Astrocyte (in vitro differentiated cells and primary cell): ENCODE measurements at places on chromosomes 11 and 22. TPM values are rescaled to one million over a fixed set of nuclear protein-coding genes. Genes with fewer than 3 reads are reported as not detected.
A peak's percentile ranks its signal among the peaks of the same experiment; 100 is the strongest.

DNA sequence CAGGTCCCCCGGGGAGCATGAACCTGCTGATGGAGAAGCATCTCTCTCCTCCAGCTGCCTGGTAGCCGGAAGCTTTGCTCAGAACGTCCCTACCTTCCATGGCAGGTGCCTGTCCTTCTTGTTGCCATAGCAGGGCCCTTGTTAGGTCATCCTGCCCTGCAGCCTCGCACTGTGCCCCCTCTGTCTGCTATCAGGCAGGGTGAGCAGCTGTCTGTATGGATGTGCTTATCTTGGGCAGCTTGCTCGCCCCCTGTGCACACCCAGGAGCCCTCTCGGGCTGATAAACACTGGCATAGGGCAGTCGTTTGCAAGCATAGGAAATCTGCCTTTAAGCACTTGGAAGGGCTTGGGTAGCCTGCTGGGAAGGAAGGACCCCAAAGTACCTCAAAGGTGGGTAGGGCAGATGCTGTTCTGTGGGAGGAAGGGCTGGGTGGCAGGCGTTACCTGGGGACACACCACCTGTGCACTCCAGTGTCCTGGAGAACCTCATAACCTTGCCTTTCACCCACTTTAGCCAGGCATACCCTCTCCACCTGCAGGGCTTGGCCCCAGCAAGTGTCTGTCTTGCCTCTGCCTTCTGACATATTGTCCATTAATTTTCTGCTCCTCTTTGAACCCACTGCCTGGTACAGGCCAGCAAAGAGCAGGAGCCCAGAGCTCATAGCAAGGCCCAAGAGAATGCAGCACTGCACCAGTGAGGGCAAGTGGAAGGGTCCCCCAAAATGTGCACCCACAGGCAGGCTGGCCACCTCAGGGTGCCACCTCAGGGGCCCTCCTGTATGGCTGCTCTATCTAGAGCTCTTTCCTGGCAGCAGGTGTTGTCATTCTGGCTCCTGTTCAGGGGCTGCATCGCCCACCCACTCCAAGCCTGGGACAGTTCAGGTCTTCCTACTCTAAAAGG, 8.0 kb upstream of the COMT start:
- DNase-seq = no peak

The CEND1 gene
- total RNA-seq = 0.59 and 0.62 TPM in 2 replicates

- peak; percentile 88 for DNase-seq
Measured at GRCh38 chr22:46079861-46080821, 70.2 kb upstream of the PPARA start.

The MS4A4A gene
- 0.32 TPM in 1 of 2 replicates, not detected in the other for total RNA-seq

GRCh38 chr11:86069408-86070101, 671 bp upstream of the PICALM start:
- DNase-seq = peak; percentile 99

The ABCG4 gene
- total RNA-seq = 0.55 and 1.5 TPM in 2 replicates

The EFEMP2 gene
- 97.3 and 119 TPM in 2 replicates for total RNA-seq

The OR51B5 gene
- not detected in 2 replicates for total RNA-seq

DNA sequence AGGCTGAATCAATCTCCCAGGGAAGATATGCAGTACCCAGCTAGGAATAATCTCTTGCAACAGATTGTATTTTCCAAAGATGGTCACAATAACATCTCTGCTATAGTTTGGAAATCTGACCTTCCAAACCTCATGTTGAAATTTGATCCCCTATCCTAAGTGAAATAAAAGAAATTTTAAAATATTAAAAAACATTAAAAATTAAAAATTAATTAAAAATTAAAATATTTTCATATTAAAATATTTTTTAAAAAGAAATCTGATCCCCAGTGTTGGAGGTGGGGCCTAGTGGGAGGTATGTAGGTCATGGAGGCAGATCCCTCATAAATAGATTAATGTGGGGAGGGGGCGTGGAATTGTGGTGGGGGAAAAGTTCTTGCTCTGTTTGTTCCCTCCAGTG, 79.7 kb downstream of the FAM168A start:
- DNase-seq = no peak

DNA sequence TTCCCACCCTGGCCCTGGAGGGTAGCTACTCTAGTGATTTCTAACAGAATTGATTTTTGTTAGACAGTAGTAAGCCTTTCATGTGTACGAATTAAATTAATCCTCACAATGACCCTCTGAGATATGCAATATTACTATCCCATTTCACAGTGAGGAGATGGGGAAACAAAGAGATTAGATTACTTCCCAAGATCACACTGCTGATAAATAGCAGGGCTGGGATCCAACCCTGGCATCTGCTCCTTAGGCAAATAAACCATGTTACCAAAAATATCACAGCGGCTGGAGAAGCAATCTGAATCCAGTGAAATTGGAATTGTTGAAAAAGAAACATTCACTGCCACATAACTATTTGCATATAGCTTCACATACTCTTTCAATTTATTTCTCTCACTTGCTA, 12.8 kb upstream of the CAVIN3 start:
- no peak for DNase-seq

GRCh38 chr11:65766535-65766934, 14.2 kb downstream of the AP5B1 start:
- DNase-seq = peak; percentile 71

- no peak for DNase-seq
Measured at GRCh38 chr11:87284306-87284705, 246.6 kb downstream of the TMEM135 start.

The P4HA3 gene
- 3.3 and 5.0 TPM in 2 replicates for total RNA-seq

DNA sequence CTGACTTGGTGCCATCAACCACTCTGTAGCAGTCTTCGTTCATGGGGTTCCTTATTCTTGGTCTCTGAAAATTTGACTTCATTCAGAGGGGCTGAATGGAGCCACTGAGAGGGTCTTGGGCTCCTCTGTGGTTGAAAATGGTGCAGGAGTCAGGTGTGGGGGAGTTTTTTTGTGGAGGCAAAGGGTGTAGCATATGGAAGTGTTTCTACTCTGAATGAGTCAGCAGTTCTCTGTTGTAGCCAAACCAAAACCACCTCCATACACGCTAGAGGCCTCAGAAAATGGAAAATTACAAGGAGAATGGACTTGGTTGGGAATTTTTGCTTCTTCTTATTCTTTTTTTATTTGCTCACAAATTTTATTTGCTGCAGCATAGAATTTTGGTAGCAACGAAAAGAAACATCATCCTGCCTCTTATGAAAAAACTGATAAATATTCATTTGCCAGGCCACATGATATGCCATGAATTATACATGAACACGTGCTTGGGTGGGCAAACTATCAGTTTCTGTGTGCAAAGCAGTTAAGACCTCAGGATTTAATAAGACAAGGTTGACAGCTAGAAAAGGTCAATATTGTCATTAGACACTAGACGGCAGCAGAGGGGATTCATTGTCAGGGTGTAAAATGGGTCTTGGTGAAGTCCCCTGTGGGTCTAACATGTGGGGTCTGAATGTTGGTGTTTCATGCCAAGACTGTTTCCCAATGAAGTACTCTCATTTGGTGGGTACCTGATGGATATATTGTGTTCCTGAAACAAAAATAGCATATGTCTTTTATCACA, 111.7 kb downstream of the MYO18B start:
- DNase-seq = no peak

GRCh38 chr11:61102667-61103571, 630 bp downstream of the CD5 start:
- no peak for DNase-seq

The ROBO3 gene
- total RNA-seq = 12.9 and 14.5 TPM in 2 replicates

DNA sequence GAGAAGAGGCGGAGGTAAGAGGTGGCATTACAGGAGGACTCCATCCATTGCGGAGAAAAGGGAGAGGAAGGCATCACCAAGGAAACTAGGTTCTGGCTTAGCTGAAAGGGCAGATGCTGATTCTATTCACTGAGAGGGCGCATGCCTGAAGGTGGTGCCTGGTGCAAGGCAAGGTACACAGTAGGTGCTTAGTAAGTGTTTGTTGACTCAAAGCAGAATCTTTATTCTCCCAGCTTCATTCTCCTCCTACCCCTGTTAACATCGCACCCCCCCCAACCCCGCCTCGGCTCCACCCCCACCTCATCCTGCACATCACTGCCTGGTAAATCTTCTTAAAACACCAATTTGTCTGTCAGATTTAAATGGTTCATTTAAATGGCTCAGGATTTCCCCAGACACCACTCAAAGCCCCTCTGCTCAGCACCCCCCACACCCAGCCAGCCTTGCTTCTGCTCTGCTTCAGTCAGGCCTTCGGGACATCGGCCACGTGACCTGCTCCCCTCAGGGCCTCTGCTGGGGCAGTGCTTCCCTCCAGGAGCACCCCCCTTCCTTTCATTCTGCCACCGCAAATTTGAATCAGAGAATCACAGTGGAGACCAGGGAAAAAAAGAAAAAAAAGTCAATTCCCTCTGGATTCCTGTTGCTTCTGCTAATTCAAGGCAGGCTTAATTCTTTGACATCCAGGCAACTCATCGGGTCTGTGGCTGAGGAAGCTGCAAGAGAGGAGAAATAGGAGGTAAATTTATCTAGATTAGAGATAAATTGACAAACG, 17.8 kb upstream of the RCN1 start:
- no peak for DNase-seq

The OR4C3 gene
- total RNA-seq = not detected in 2 replicates

The FDXACB1 gene
- 1.7 and 2.6 TPM in 2 replicates for total RNA-seq

The OR52A1 gene
- not detected in 2 replicates for total RNA-seq
